GM12864 (cell line): ENCODE measurements at places on chromosomes 6 and 20.
A peak's percentile ranks its signal among the peaks of the same experiment; 100 is the strongest.

GRCh38 chr20:5973971-5974370 lies 23.5 kb downstream of the MCM8 start:
- no peak for DNase-seq

- no peak for DNase-seq
Measured at GRCh38 chr20:56460459-56460858, 8.0 kb upstream of the RTF2 start.

DNA sequence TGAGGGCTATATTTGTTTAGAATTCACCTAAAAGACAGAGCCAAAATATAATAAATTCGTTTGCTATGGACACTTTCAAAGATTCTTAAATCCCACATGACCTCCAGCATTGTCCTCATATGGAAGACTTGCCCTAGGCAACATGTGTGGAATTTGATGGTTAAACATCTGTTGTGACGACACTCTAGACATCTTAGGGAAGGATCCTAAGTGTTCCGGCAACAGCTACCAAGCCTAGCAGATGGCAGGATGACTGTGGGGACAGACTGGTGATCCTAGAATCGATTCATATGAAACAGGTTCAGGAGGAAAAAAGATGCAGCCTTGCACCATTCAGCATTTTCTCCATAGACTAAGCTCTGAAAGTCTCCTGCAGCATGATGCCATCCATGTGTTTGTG lies 77.6 kb upstream of the BACH2 start:
- DNase-seq, result no peak

GRCh38 chr6:157611406-157611805 lies 211.6 kb upstream of the SNX9 start:
- no peak for DNase-seq

DNA sequence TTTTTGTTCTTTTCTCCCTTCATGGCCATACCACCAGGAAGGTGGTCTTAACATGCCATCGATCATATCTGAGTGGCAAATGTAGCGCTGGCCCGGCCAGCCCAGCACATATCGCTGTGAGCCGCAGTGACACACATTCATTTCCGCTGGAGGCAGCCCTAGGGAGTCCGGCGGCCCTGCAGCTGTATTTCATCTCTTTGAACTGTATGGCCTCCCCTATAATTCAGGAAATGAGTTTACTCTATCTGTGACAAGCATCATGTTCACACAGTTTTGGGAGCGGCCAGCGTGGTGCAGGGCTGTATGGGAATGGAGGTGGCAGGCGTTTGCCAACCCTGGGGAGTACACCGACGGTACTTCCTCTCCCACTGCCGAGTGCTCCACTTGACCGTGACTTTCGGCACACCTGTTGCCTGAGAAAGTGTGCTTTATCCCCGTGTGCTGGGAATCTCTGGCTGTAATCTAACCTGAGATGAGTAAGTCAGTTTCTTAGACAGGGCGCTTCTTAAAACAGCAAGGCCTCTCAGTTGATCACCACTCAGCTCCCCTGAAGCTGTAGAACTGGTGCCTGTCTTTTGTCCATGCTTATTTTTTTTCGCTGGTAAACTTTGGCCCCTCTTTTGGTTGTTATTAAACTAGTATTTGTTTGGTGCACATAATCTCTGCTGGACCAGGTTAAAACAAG lies 257.1 kb upstream of the TAB2 start:
- no peak for DNase-seq

GRCh38 chr20:7038029-7038428 lies 270.5 kb downstream of the BMP2 start:
- DNase-seq, result no peak

DNA sequence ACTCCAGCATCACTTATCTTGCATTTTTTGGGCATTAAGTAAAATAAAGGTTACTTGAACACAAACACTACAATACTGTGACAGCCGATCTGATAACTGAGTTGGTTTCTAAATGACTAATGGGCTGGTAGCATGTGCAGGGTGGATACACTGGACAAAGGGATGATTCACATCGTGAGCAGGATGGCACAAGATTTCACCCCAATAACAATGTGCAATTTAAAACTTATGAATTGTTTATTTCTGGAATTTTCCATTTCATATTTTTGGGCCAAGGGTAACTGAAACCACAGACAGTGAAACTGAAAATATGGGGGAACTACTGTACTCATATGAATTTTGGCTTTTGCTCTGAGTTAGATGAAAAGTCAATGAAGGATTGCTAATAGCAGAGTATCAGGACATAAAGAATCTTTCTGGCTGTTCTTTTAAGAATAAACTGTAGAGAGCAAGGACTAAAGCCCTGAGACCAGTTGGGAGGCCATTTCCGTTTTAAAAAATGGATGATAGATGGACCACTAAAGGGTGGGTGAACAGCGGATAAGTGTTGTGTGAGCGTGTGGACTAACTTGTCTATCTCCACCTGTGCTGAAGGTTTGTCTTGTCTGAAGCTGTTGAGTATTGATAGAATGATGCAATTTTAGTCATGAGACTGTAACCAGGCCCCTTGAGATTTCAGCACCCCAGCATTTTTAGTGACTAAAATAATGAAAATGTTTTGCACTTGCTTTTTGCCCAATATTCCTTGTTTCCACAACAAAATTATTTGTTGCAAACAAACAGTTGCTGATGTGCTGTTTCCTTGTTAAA lies 8.2 kb downstream of the SPINT3 start:
- DNase-seq, result no peak

- DNase-seq, result no peak
Measured at GRCh38 chr20:22966787-22967464, 68.2 kb upstream of the SSTR4 start.

DNA sequence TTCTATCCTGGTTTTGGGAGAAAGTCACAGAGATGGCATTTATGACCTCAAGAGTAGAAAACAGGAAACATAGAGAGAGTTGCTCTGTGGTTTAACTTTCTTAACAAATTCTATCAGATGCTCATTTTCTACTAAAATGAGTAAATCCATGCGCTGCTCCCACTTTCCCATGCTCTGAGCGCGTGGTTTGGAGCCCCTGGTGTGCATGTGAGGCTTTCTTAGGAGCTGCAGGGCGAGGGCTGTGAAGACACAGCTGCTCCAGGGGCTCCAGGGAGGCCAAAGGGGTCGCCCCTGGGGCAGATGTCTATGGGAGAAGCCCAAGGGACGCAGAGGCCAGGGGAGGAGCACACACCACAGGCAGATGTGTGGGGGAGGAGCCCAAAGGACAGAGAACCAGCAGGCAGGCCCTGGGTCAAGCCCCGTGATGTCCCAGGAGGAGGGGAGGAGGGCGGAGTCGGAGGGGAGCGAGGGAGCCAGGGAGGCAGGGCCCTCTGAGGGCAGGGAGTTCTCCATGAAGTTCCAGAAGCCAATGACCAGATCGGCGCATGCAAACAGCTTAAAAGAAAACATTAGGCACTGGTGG lies 122.9 kb downstream of the IRF4 start:
- no peak for DNase-seq

DNA sequence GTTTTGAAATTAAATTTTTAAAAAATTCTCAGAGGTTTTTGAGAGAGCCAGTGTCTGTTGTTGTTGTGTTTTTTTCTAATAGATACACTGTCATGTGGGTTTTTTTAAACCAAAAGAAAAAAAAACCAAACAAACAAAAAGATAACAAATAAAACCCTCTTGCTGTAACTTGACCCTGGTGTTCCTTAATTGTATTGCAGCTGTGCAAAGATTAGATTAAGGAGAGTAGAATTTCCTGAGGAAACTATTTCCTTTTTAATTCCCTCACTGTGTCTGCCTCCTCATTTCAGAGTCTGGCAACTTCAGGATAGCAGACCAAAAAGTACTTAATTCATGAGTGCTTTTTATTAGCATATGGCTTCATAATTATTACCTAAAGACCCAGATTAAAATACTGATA lies 281.9 kb downstream of the EPM2A start:
- no peak for DNase-seq

- no peak for DNase-seq
Measured at GRCh38 chr20:19881080-19881840, 123.2 kb downstream of the RIN2 start.

DNA sequence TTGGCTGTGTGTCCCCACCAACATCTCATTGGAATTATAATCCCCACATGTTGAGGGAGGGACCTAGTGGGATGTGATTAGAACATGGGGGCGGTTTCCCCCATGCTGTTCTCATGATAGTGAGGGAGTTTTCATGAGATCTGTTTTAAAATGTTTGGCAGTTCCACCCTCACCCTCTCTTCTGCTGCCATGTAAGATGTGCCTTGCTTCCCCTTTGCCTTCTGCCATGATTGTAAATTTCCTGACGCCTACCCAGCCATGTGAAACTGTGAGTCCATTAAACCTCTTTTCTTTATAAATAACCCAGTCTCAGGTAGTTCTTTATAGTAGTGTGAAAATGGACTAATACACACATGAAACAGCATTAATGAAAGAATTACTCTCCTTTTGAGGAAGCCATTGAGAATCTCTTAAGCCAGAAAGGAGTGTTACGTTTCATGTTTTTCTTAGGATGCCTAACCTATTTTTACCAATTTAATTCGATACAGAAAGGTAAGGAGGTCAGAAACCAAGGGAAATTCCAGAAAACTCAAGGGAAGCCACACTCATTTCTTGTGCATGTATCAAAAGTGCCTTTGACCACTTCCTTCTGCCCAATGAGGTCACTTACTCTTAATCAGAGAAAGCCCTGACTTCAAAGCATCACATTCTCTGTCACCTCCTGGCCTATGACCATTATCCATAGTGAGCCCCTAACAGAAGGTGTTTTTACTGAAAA lies 24.7 kb upstream of the HINT3 start:
- no peak for DNase-seq

- peak; percentile 36 for DNase-seq
Measured at GRCh38 chr6:135114355-135115145, 59.9 kb upstream of the HBS1L start.

DNA sequence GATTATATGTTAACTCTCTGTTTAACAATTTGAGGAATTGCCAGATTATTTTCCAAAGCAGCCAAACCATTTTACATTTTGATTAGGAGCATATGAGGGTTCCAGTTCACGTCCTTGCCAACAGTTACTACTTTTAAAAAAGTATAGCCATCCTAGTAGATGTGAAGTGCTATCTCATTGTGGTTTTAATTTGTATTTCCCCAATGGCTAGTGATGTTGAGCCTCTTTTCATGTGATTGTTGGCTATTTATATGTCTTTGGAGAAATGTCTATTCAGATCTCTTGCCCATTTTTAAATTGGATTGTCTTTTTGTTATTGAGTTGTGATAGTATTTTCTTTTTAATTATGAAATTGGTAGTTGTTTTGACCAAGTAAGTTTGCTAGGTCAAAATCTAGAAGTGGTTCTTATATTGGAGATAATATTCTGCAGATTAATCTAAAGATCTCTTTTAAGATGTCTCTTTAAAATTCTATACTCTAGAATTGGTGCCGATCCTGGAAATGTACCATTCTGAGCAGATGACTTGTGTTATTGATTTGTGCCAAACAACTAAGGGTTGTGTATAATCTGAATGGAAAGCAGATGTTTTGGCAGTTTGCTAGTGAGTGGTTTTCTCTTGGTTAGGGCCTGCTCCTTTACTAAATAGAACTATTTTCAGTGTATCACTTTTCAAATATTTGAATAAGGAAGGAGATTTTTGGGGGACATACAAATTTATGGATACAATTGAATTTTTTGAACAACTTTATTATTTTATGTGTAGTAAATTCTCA lies 99.5 kb downstream of the CDKAL1 start:
- no peak for DNase-seq

DNA sequence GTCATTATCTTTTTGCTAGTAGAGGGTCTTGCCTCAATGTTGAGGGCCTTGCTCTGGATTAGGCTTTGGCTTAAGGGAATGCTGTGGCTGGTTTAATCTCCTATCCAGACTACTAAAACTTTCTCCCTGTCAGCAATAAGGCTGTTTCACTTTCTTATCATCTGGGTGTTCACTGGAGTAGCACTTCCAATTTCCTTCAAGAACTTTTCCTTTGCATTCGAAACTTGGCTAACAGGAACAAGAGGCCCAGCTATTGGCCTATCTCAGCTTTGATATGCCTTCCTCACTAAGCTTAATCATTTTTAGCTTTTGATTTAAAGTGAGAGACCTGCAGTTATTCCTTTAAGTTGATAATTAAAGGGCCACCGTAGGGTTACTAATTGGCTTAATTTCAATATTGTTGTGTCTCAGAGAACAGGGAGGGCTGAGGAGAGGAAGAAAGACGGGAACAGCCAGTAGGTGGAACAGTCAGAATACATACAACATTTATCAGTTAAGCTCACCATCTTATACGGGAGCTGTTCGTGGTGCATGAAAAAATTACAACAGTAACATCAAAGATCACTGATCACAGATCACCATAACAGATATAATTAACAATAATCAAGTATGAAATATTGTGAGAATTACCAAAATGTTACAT lies 186.7 kb downstream of the PTPRK start:
- no peak for DNase-seq

DNA sequence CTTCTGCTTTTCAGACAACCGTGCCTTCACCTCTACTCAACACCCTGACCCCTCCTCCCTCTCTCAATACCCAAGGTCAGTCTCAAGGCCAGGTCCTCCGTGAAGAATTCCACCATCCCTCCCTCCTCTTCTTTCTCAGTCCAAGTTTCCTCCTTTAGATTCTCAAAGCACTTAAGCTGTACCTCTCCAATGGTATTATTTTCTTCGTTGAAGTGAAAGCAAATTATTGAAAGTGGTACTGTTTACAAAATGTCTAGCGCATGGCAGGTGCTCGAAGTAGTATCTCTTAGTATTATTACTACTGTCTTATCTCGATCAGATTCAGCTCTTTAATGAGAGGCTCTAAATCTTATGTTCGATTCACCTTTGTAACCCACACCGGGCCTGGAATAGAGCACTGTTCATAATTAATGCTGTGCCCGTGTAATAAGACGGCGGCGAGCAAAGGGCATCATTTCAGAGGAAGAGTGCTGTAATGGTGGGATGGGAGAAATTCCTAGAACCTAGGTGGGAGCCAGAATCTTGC lies 593 bp upstream of the RALGAPB start:
- DNase-seq, result no peak

DNA sequence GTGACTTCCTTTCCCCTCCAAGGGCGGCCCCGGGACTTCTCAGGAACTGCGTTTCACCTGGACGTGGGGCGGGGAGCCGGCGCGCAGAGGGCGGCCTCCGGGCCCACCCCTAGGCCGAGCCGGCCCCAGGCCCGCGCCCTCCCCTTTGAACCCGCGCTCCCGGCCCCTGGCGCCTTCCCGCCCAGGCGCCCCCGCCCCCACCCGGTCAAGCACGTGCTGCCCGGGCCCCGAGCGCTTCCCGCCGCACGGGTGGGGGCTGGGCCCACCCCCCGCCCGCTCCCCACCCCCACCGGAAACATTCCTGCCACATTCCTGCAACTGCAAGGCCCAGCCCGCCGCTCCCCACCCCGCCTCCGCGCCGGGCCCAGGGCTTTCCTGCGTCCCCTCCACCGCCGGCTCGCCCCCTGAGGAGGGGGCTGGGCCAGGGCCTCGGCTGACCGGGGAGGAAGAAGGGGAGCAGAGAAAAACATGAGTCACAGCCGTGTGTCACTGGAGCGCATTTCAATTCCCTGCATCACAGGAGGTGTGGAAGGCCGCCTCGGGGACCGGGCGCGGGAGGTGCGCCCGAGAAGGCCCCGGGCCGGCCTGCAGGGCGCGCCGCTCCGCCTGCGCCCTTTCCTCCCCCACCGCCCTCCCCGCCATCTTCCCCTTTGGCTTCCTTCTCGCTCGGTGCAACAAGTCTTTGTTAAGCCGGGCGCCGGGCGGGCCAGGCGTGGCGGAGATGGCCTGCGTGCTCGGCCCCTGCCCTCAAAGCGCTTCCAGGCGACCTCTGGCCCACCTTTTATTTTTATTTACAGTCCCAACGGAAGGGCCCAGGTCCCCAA lies 1.2 kb upstream of the HMGA1 start:
- DNase-seq, result no peak
